ENCODE measurements at places on chromosomes 2 and 18.

- DNase-seq, result no peak
These were observed 26.9 kb downstream of the GALM start for GRCh38 chr2:38692636-38693318.

DNA sequence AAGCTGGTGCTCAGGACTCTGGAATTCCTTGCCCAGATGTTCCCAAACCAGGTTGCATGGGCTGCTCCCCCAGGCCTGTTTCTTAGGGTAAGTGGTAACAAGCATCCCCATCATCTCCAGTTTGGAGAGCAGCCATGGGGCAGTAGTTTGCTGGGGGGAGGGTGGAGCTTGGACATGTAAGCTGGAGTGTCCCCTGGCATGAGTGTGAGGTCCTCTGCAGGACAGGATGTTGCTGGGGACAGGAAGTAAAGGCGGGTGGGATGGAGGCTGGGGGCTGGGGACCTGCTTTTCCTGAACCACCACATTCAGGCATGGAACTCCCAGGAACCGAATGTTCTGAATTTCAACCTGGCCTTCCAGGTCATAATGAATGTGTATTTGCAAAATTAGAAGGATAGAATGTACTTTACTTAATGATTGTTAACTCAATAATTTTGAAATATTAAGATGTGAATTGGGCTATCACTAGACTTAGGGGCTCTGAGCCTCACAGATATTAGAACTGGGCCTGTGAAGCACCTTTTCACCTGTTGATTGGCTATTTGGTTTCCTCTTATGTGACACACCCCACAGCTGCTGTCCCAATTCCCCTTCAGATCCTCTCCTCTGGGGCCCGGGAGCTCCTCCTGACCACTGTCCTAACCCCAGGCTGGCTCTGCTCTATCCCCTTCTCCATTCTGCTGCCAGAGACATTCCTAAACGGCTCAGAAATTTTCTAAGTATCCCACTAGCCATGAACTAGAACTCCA, 66.4 kb upstream of the EPAS1 start:
- DNase-seq, result no peak

DNA sequence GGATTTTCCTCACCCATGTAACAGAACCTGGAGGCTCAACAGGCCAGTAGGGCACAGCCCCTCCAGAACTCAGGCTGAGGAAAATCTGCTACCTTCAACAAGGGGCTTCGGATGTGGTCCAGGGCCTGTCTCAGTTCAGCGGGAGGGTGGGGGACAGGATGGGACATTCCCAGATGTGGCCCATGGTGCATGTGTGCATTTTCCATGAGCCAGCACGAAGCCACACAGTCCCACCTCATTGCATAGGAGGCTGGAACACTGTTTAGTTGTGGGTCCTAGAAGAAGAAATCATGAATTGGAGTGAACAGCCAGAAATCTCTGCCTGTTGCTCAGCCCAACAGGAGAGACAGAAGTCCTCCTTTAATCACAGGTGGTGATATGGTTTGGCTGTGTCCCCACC, 469.6 kb upstream of the MYT1L start:
- no peak for DNase-seq

- no peak for DNase-seq
These were observed 53.4 kb downstream of the STK25 start for GRCh38 chr2:241454837-241455485.

DNA sequence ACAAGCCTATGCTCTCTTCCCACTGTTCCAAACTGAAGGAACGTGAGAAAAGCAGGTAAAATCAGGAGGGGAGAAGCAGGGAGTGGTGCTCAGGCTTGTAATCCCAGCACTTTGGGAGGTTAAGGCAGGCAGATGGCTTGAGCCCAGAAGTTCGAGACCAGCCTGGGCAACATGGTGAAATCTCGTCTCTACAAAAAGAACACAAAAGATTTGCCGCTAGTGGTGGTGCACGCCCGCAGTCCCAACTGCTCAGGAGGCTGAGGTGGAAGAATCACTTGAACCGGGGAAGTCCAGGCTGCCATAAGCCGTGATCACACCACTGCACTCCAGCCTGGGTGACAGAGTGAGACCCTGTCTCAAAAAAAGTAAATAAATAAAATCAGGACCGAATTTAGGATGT, 1.3 kb upstream of the TMSB10 start:
- DNase-seq, result no peak

- no peak for DNase-seq
These were observed 12.8 kb upstream of the MATN3 start for GRCh38 chr2:20025065-20025786.

DNA sequence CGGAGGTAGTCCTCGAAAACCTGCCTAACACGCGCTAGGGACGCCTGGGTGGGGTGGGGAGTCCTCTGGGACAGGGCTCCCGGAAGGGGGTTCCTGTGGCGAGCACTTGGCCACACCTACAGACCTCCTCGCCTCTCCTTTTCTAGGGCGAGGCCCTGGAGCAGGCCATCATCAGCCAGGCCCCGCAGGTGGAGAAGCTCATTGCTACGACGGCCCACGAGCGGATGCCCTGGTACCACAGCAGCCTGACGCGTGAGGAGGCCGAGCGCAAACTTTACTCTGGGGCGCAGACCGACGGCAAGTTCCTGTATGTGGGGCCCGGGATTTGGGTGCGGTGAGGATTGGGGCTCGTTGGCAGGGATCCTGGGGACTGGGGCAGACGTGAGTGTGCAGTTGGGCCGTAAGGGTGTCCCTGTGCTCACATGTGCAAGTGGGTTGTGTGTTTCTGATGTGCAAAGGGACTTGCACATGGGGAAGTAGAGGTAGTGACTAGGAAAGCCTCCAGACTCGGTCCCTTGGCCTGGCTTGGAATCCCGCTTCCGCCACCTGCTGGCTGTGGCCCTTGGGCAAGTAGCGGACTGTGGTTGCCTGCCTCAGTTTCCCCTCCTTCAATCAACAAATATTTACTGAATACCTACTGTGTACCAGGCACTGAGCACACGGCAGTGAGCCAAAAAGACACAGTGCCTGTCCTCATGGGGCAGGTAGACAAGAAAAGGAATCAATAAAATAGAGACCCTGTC, 11.7 kb downstream of the ZAP70 start:
- no peak for DNase-seq

GRCh38 chr2:40760071-40760666, 308.3 kb upstream of the SLC8A1 start:
- DNase-seq, result no peak
